Renal cortical epithelial cell (primary cell): ENCODE measurements at places on chromosomes 4 and X. TPM values are rescaled to one million over a fixed set of nuclear protein-coding genes. Genes with fewer than 3 reads are reported as not detected.

Gene JADE3
- 5.4 and 24.4 TPM in 2 replicates for total RNA-seq

GRCh38 chrX:111634823-111635729, 45.9 kb upstream of the ALG13 start:
- no peak for DNase-seq

DNA sequence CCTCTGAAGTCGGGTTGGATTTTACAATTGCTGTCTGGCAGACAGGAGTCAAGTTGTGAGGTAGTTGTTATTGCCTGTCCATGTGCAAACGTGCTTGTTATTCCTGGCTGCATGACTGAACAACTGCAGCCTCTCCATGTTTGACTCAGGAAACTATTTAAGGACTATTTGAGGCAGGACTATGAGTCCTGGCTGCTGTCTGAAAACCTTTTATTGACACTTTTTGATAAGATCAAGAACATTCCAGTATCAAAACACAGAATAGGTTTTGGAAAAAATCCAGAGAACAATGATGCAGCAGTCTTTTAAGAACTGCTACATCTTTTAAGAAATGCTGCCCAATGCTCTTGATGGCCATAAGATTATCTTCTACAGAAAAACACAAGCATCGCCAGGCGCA, 10.0 kb upstream of the SPRY1 start:
- DNase-seq, result peak; percentile 50

DNA sequence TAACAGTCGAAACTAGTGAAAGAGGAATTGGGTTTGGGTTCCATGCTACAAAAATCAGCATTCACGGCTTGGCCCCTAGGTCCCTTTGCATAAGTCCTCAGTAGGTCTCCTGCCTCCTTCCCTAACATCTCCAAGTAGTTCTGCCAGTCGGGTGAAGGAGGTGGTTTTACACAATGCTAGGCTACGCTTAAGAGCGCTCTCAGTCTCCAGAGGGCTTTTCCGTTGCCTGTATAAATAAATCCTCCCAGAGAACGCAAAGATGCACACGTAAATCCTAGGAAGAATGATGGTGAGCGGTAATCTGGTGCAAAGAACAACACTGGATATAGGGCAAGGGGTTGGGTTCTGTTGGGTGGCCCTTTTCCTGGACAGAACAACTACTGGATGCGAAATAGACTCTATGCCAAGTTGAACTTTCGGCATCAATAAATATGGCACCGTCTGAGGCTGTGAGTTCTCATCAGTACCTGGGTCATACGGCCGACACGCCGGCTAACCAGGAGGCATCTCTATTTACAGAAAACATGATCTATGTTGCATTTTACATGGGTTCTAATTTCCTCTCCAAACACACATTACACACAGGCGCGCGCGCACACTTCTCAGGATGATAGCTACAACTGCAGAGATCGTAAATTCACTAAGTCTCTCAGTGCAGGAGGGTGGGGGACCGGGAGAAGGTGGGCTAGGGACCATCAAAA, 1.3 kb downstream of the CAMK2D start:
- DNase-seq, result peak; percentile 50

DNA sequence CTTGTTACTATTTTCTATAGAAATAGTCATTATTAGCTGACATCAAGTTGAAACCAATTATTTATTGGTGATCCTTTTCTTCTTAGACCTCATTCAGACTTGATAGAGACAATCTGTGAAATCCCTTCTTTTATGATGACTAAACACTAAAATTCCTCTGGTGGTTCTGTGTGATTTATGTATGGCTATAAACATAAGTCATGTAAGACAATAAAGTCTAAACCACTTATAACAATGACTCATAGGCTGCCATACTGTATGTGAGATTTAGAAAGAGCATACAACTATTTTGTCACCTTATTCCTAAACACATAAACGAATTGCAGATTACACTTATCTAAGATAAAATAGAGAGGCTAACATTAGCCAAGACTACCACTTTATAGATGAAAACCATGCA, 101.1 kb upstream of the PRR32 start:
- no peak for DNase-seq

DNA sequence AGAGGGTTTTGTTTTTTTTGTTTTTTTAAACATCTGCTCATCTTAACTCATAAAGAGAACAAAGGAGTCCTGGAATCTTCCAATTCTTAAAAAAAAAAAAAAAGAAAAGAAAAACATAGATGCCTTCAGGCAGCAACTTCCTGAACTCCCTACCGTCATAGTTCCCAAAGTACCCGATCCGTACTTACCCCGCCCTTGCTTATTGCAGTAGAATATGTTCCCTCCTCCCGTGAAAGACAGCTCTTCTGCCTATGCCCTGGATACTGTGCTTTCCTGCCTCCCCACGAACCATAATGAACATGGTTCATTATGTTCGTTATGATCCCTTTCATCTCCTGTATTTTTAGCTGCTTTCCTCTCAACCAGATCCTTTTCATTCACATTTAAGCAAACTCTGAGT, 40.3 kb downstream of the KLHL5 start:
- no peak for DNase-seq

Gene PRSS12
- total RNA-seq, result 2.0 and 10.8 TPM in 2 replicates

GRCh38 chr4:112144546-112145325, 518 bp upstream of the FAM241A start:
- no peak for DNase-seq

DNA sequence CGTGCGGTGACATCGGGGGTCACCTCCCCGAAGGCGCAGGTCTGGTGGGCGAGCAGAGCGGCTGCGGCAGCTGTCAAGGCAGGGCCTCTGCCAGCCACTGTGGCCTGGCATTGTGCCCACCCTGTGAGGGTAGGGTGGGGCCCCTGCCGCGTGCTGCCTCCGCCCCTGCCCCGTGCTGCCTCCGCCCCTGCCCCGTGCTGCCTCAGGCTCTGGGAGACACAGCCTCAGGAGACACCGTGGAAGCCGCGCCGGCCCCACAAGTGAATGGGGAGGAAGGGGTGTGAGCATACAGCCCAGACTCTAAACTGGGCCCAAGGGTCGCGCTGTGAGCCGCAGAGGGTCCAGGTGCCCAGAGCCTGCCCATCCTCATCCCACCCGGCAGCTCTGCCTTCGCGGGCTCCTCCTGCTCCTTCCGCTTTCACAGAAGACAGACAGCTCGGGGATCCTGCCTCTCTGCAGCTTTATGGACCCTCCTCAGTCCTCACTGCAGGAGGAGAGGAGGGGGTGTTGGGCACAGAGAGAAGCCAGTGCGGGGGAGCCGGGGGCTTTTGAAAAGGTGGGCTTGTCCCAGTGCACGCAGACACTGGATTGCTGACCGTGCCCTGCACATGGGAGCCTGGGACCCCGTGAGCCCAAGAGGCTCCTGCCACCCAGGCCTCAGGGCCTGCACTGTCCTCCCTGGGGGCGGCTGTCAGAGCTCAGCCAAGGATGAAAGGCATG, 27.4 kb downstream of the PCGF3 start:
- no peak for DNase-seq

GRCh38 chr4:2408401-2408958, 10.0 kb downstream of the ZFYVE28 start:
- no peak for DNase-seq

- DNase-seq, result no peak
These were observed 37.2 kb downstream of the IDS start for GRCh38 chrX:149467920-149468319.

DNA sequence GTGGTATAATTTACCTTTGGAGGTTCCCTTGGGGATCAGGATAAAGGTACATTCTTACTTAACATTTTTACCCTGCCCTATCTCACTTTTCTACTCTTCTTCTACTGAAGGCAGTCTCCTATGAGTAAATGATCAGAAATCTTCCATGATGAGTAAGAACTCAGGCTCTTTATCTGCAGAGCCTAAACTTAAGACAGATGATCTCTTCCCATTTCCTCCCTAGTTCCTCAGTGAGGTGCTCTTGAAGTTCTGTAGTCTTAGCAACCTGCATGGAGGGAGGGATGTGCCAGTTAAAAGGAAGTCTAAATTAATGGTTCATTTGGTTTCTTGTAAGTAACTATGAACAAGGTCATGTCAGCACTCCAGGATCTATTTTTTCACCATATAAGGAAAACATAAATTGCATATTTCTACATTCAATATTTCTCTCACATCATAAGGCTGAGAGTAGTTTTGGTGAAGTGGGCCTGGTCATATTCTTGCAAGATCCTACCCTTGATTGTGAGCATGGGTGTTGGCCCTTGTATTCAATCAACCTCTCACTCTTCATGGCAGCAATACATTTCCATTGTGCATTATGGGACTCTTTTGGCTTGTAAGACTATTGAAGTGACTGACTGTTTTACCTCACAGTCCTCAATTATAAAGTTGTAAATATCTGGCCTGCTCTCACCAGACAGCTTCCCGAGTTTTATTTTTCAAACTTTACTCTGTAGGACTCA, 295.5 kb downstream of the SLC7A11 start:
- DNase-seq, result no peak

DNA sequence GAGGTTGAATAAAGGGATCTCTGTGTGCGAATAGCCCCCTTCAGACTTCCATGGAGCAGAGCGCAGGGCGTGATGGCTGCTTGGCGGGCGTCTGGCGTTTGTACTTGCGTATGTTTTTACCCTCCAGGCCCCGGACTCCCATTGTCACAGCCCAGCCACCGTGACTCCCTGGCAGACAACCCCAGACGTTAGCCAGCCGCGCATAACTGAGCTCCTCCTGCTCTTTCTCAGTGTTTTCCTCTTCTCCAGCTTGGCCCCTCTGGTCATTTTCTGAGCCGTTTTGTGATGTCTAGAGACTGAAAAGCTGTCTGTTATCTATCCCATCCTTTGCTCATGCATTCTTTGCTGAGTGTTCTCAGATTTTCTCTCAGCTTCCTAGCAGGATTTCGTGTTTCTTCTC, 54.3 kb downstream of the IGFBP7 start:
- no peak for DNase-seq

Gene LNX1
- 1.7 and 6.4 TPM in 2 replicates for total RNA-seq

Gene SSX3
- total RNA-seq, result not detected in 2 replicates

GRCh38 chr4:113169368-113169767, 119.9 kb downstream of the ANK2 start:
- DNase-seq, result peak; percentile 81

GRCh38 chr4:21577056-21577455, 371.5 kb downstream of the KCNIP4 start:
- no peak for DNase-seq

- DNase-seq, result no peak
These were observed 250.0 kb downstream of the ARHGAP24 start for GRCh38 chr4:85724791-85725563.

Gene ZXDA
- total RNA-seq, result 8.2 and 8.5 TPM in 2 replicates

Gene CCDC158
- total RNA-seq, result 1.7 and 3.8 TPM in 2 replicates

DNA sequence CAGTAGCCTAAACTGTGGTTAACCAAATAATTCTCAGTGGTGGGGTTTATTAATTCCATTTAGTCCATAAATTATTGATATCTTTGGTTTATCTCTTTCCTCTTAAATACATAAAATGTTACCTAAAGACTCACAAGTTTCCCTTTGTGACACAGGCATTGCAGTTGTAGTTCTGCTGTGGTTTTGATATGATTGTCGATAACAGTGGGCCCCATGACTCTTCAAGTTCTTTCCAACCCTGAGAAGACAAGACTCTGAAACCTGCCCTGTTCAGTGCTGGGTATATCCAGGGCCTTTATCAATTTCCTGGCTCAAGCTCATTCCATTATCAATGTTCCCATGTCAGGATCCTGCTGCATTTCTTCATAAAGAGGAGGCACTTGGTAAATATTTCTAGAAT, 117.9 kb upstream of the TBC1D9 start:
- DNase-seq, result no peak

DNA sequence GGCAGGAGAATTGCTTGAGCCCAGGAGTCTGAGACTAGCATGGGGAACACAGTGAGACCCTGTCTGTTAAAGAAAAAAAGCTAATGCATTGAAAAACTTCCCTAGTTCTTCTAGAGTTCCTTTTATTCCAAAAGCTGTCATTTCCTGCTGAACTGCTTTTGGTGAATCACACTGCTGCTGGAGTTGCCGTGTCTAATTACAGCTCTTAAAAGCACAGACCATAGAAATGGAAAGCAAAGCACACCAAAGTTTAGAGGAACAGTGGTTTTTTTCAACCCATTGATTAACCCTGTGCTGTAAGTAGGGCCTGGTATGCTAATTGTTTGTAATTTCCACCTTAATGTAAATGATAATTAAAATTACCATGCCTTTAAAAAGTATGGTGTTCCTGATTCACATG, 52.4 kb downstream of the SEPTIN11 start:
- DNase-seq, result peak; percentile 86

GRCh38 chr4:123064390-123064789, 142.0 kb upstream of the NUDT6 start:
- DNase-seq, result peak; percentile 99

- no peak for DNase-seq
These were observed 79.2 kb downstream of the USP9X start for GRCh38 chrX:41164449-41164848.

DNA sequence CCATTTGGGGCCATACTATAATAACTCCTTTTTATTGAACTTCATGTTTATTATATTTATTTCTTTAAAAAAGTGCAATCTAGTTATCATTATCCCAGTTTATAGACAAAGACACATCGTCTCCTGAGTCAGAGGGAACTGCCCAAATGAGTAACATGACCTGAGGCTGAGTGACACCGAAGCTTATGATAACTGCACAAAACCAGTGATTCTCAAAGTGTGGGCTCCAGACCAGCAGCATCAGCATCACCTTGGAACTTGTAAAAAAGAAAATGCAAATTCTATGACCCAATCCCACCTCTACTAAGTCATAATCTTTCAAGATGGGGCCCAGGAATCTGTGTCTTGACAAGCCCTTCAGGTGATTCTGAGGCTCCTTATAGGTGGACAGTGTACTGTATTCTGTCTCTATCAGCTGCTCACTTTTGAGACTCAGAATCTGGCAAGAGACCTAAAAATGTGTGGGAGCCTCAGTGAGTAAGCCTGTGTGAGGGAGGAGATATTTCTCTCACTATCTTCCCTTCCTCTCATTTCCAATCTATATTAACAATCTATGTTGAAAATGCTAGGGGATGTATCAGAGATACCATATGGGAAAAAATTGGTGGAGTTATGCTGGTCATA, 147.0 kb downstream of the PACRGL start:
- no peak for DNase-seq

Gene CCNB3
- total RNA-seq, result under 0.01 and 0.20 TPM in 2 replicates

DNA sequence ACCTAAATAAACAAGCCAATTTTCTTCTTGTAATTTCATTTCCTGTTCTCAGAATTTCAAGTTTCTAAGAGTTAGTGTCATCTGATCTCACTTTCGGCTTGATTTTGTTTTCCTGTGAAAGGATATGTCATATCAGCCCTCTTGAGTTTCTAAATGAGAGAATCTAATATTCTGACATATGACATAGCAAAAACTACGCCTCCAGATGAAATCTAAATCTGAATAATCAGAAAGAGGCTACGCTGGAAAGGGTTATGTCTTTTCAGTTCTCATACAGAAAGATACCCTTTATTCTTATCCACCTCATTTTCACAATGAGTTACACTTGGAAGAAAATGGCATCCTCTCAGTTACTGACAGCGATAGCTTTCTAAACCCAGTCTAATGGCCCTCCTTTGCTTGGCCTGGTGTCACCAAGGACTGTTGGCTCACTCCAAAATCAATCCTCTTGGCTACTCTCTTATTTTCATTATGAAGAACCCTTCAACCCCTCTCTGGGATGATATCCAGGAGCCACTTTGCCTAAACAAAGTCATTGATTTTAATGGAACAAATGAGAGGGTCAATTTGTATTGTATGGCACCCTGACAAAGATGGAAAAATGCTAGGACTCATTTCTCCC, 65.6 kb downstream of the ASB9 start:
- DNase-seq, result no peak

GRCh38 chrX:111445485-111445884, 33.5 kb upstream of the DCX start:
- DNase-seq, result peak; percentile 49

Gene RNF212
- 0.52 and 8.8 TPM in 2 replicates for total RNA-seq

Gene NONO
- total RNA-seq, result 409 and 442 TPM in 2 replicates

GRCh38 chr4:118356731-118357130, 3.9 kb upstream of the PRSS12 start:
- DNase-seq, result no peak

GRCh38 chr4:99165978-99166377, 21.9 kb upstream of the ADH4 start:
- DNase-seq, result no peak
